Renal cortical epithelial cell (primary cell): ENCODE measurements at places on chromosomes 2 and 18.

- DNase-seq: no peak
Observed at GRCh38 chr2:24971286-24971535, 544 bp downstream of the DNAJC27 start.

- no peak for DNase-seq
Observed at GRCh38 chr18:36468161-36468560, 170.6 kb downstream of the FHOD3 start.

DNA sequence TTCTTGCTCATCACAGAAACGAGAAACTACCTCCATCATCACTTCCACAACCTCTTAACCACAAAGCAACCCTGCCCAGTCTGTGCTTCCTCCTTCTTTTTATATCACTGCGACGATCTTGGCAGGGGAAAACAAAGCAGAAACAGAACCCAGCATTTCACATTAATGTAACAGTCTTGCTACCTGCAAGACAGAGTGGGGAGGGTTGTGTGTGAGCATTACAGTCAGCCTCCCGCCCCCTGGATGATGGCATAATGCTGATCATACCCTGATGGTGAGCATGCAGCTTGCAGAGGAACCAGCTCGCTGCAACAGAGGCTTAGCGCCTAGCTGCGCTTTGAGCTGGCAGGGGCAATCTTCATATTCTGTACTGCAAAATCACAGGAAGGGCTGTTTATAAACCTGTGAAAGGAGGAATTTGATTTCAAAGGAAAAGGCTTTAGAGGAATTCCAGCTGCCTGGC lies 376.1 kb downstream of the IRS1 start:
- DNase-seq: peak; percentile 46

DNA sequence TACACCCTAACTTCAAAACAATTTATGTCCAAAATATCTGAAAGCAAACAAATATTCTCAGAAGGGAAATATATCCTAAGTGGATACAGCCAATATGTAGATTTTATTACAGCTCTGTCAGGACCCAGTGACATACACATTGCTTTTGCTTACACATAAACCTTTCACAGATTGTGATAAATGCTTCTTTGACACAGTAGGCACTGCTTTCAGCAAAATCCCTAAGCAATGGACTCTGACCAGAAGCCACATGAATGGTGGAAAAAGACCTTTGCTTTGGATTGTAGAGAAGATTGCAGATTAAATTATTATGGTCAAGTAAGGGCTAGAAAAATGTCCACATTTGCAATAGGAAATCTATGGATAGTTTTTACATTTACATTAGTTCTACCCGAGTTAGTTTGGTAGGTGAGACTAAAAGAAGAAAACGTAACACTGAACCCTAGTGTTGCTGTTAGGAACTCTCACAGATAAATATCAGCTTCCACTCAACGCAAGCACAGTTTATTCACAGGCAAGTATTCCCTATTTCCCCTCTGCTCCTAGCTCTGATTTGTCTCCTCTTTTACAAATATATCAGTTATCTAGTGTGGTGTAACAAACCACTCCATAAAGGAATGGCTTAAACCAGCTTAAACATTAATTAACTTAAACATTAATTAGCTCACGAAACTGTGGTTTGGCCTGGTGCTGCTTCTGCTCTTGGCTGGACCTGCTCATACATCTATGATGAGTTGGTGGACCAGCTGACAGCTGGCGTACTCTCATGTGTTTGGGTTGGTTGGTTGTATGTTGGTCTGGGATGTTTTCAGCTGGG lies 23.6 kb upstream of the SERPINE2 start:
- DNase-seq: peak; percentile 95

GRCh38 chr2:38446418-38446817 lies 69.3 kb upstream of the ATL2 start:
- no peak for DNase-seq

DNA sequence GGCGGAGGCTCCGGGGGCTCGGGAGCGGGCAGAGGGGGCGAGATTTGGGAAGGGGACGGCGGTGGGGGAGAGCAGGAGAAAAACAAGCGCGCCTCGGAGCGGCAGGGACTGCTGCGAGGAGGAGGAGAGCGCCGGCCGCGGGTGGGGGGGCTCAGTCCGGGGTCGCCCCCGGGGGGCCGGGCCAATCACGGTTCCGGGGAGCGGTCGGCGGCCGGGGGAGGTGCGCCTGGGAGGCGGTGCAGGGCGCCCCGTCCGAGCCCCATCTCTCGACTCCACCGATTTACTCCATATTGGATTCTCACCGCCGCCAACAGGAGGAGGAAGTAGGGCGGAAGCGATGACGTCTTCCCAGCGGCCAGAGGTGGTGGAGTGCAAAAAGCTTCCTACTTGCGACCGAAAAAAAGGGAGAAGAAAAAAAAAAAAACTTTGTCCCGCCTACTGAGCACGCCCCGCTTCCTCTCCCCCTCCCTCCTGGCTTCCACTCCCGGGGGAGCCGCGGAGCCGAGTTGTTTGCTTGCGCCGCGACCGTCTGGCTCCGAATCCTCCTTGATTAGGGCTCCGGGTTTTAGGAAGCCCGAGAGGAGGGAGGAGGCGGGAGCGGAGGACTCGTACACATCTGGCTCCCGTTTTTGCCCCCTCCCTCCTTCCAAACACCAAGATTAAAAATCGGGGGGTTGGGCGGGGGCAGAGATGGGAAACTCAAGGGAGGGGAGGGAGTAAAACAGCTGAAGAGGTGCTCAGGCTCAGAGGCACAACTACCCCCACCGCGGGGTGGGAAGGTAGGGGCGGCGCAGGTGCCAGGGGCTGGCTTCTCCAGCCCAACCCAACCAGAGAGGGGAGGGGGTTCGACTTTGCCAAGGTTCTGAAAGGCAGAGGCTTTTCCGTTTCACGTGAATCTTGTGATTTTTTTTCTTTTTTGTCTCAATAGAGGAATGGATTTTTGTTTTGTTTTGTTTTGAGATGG lies at the start of gene SPRED2:
Gene SPRED2 (minus strand): TSS at position 373 of the 964 bp plus-strand sequence. CDS start 612 bp downstream, outside the sequence.
- peak; percentile 94 for DNase-seq

- no peak for DNase-seq
Observed at GRCh38 chr2:84858937-84859336, 21.9 kb downstream of the TRABD2A start.

DNA sequence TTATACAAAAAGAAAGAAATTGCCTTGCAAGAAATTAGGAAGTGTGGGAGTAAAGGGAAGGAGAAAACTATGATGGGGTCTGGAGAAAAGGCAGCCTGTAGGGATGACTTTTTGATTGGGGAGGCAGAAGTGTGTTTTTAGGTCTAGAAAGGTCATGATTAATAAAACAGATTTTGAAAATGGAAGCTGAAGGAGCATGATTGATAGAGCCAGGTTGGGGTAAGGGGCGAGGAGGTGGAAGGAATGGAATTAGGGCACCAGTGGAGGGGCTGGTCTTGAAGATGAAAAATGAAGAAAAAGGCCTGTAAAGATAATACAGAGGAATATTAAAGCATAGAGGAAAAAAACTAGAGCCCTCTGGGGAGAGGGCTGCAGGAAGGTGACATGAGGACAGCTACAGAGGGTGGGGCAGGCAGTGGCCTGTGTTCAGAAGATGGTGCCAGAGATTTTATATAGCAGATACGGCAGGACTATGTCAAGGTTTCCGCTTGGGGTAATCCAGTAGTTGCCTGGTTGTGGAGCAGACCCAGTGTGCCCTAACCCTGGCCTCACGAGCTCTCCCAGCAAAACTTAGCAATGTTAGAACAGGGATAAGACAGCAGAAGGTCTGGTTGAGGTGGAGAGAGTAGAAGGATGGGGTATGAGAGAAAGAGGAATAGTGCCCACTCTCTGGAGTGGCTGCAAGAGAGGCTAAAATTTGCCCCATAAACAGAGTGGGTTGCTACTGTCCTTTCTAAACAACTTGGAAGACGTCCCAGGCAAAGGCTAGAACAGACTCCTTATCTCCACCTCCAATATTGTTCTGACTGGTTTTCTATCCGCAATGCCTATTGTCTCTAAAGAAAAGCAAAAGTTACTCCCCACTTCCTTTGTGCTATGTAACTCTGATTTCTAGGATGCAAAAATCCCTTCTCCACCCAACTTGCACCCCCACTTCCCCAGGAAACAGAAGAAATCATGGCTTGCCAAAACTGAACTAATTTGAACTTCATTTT lies 287.3 kb downstream of the AGPS start:
- DNase-seq: no peak

GRCh38 chr2:149442346-149442745 lies 112.0 kb downstream of the LYPD6 start:
- no peak for DNase-seq

DNA sequence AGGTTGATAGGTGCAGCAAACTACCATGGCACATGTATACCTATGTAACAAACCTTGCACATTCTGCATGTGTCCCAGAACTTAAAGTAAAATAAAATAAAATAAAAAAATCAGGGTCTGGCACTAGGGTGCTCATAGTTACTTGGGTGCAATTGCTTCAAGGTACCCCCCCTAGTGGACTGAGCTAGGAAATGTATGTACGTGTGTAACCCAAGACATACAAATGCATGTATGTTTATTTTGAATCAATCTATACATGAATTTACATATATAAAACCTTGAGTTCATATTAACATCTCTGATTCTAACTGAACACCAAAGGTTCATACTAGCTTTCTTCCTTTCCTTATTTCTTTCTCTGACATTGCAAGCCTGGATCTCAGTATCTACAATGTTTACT lies 51.5 kb downstream of the USP37 start:
- DNase-seq: no peak

- DNase-seq: no peak
Observed at GRCh38 chr2:109452318-109453305, 161.2 kb downstream of the SEPTIN10 start.

GRCh38 chr2:26001743-26002351 lies 19.6 kb upstream of the KIF3C start:
- DNase-seq: no peak

DNA sequence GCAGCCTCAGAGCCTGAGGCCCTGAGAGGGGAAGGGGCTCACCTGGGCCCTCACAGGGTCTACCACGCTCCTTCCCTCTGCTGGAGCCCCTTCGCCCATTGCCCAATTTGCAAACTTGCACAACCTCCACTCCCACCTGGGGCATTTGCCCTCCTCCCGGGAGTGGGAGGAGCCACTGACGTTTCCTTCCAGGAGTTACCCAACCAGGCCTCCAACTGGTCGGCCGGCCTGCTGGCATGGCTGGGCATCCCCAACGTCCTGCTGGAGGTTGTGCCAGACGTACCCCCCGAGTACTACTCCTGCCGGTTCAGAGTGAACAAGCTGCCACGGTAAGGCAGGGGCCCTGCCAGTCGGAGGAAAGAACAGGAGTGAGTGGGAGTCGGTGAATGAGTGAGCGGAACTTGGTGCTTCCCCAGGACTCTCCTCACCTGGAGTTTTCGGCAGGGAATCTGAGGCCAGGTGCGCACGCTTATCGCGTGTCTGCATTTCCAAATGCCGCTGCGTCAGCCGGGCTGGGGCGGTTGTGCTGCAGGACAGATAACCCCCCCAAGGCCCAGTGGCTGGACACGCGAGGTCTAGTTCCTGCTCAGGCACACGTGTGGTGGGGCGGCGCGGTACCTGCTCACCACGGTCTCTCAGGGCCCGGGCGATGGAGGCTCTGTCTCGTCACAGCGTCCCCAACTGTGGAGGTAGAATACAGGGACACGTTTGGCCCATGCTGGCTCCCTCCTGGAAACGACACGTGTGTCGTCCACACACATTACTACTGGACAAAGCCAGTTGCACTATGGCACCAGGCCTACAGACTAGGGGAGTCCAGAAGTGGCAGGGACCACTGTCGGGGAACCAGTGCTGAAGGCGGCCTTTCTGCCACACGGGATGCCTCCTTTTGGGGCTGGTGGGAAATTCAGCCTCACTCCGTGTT lies 11.7 kb downstream of the ANO7 start:
- DNase-seq: no peak

GRCh38 chr2:96150791-96151594 lies 5.8 kb upstream of the DUSP2 start:
- no peak for DNase-seq
